ENCODE measurements at places on chromosomes 7 and 10. TPM values are rescaled to one million over a fixed set of nuclear protein-coding genes. Genes with fewer than 3 reads are reported as not detected.

The GNA12 gene
- 40.6 TPM for total RNA-seq

The FAM221A gene
- total RNA-seq: 0.28 TPM

The NRAP gene
- not detected for total RNA-seq

The PAX4 gene
- not detected for total RNA-seq

The RBM48 gene
- 7.3 TPM for total RNA-seq

Data from A549 treated with CpdA at 1 μM for 4 hours (cell line).